ENCODE measurements at places on chromosomes 1 and 21.

DNA sequence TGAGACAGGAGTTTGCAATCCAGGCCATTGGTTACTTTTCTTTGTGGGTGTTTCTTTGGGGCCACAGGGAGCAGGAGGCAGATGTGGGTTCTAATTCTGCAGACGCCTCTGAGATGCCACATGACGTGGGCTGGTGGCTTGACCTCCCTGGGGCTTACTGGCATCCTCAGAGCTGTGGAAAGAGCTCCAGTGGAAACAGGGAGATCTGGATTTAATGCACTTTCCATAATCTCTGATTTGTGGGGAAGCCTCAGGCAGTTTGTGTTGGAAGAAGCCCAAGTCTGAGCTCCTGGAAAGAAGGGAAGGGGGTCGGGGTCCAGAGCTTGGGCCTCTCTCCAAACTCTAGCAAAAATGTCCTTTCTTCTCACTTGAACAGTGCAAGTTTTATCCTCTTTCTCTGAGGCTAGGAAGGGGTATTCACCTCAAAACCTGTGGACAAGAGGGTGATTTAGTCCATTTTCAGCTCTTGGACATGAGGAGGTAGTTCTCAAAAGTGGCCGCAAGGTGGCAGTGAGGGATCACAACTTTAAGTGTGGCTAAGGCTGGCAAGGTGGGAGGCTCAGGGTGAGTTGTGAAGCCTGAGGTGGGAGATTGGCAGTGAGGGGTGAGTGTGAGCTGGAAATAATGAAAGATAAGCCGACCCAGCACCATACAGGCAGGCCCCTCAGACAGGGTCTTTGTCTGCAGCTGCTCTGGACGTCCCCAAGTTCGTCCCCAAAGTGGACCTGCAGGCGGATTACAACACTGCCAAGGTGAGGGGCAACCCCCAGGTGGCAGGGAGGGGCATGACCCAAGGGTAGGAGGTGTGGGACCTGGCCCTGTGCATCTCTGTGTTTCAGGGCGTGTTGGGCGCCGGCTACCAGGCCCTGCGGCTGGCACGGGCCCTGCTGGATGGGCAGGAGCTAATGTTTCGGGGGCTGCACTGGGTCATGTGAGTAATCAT, 9.2 kb downstream of the IKBKE start:
- DNase-seq, result peak; percentile 55

- no peak for DNase-seq
Measured at GRCh38 chr1:226482975-226483700, 65.4 kb upstream of the STUM start.

GRCh38 chr1:48556186-48556850, 84.3 kb upstream of the SPATA6 start:
- no peak for DNase-seq

DNA sequence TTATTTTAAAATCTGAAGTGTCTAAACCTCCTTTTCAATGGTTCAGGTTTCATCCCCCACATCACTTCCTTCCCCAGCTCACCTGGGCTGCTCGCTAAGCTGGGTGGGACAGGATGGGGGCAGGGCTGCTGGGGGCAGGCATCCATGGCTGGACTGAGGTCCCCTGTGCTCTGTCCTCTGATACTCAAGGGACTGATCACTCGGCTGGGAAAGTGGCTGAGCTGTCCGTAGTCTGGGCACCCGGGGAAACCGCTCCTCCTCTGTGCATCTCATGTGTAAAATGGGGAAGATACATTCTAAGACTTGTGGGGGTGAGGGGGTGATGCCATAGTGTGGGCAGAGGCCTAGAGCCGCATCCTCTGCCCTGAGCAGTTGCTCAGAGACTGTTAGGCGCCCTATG, 411.2 kb downstream of the MATN1 start:
- DNase-seq, result no peak

DNA sequence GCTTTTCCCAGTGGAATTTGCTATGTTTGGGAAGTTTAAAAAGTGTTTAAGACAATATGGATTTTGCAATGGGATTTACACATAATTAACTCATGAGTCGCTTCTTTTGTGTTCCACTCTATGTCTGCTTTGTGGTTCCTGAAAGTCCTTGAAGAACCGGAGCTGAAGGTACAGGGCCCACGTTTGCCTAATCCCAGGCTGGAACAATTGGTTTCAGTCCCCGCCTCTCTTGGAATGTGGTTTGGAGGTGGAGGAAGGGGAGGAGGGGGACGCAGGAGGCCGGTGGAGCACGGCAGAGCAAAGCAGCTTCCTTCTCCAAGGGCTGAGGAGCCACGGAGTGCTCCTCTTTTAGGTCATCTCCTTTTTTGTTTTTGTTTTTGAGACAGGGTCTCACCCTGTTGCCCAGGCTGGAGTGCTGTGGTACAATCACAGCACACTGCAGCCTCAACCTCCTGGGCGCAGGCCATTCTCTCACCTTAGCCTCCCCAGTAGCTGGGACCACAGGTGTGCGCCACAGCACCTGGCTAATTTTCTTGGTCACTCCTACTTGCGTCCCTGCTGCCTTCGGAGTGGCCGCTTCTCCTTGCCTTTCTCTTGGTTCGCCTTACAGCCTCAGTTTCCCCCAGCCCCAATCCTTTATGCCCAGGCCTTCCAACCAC, 129.5 kb upstream of the ERRFI1 start:
- no peak for DNase-seq

Measured in stimulated activated CD4-positive, alpha-beta T cell treated with anti-CD3 and anti-CD28 coated beads, Interleukin-1b, Interleukin-23, amount 100 ng/mL, for 1 hour (primary cell).